ENCODE measurements at places on chromosomes 3 and 15.

- no peak for DNase-seq
These were observed 1.4 kb upstream of the NDUFAF3 start for GRCh38 chr3:49020330-49021212.

DNA sequence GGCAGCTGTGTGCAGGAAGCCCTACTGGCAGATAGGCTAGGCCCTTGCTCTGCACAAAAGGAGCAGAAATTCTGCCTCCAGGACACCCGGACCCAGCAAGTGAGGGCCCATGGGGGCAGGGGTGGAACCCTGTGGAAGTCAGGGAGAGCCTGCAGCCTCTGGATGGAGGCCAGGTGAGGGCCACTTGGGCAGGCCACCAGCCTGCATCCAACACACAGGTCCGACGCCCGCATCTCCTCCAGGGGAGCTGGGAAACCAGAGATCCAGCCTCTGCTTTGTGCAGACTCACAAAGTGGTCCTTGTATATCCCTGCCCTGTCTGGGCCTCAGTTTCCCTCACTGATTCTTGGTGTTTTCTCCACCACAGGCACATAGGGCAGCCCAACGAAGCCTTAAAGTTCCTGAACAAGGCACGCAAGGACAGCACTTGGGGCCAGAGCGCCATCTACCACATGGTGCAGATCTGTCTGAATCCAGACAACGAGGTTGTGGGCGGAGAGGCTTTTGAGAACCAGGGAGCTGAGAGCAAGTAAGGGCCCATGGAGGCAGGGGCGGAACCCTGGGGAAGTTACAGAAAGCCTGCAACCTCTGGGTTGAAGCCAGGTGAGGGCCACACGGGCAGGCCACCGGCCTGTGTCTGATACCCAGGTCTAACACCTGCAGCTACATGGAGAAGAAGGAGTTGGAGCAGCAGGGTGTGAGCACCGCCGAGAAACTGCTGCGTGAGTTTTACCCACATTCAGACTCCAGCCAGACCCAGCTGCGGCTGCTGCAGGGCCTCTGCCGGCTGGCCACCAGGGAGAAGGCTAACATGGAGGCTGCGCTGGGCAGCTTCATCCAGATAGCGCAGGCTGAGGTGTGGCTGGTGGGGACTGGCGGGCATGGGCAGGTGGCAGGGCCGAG lies 16.6 kb downstream of the CSRNP1 start:
- no peak for DNase-seq

- no peak for DNase-seq
These were observed 182.0 kb downstream of the STT3B start for GRCh38 chr3:31714495-31715280.

GRCh38 chr3:58404396-58404795 lies 29.2 kb downstream of the PDHB start:
- DNase-seq = no peak

GRCh38 chr3:28547677-28548076 lies 199.1 kb upstream of the AZI2 start:
- DNase-seq = no peak

DNA sequence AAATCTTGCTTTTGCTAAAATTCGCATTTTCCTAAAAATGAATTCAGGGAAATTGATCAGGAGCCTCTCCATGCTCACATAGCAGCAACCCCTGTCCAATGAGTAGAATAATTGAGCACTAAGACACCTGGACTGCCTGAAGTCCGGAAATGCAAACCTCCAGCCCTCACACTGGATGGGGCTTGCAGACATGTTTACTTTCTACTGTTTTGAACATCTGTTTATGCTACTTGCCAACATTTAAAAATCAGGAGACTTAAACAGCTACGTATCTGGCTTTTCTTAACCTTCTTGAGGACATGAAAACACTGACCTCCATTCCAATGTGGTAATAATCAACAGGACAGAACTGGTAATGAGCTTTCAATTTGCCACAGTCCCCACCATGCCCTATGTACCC lies 184.4 kb downstream of the SHOX2 start:
- peak; percentile 76 for DNase-seq

GRCh38 chr3:51675201-51675611 lies 4.2 kb downstream of the TEX264 start:
- DNase-seq = no peak

DNA sequence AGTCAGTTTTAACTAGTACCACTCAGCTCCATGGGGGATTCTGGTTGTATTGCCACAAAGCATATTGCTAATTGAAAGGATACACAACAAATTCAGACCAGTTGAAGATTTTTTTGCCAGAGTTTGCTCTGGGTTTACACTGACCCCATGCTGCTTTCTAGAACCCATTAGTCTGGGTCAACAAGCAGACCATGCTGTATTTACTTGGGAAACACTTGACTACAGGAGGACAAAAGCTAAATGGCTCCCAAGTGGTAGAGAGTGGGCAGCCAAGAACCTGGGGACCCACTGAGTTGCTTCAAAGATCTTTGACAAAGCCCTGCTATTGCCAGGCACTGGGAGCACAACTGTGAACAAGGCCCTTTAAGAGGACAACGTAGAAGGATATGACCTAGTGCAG lies 86.8 kb upstream of the PSMD6 start:
- DNase-seq = no peak

DNA sequence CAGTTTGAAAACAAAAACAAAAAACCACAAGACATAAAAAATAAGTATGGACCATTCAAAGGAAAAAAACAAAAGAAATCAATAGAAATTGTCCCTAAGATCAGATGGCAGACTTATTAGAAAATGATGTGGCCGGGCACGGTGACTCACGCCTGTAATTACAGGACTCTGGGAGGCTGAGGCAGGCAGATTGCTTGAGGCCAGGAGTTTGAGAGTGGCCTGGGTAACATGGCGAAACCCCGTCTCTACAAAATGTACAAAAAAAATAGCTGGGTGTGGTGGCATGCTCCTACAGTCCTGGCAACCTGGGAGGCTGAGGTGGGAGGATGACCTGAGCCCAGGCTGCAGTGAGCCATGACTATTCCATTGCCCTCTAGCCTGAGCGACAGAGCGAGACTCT lies 16.6 kb downstream of the SPCS1 start:
- DNase-seq = no peak

DNA sequence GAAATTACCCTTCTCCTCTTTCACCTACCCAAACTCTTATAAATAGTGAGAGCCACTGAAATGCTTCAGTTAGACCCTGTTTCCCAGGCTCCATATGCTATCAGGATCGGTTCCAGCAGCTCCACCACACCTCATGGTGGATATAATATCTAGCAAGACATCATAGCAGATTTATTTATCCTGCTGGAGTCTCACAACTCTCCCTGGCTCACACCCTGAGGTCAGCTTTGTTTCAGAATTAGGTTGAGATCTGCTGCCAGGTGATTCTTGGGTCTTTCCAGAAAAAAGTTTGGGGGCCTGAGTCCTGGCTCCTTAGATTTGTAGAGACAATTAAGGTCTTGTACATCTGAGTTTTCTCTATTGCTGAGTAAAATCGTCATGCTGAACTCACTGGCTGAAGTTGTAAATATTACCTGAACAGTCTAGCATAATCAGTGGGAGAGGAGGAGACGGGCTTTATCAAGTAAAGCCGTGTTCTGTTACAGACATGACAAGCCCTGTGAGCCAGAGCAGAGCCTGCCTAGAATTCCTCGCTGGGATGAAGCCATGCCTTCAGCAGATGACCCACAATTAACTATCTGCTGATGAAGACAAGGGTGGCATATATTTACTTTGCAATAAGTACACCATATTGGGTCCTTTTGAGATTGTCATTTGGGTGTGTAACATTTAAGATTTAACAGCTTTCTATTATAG lies 131.6 kb downstream of the STAC start:
- DNase-seq = no peak

DNA sequence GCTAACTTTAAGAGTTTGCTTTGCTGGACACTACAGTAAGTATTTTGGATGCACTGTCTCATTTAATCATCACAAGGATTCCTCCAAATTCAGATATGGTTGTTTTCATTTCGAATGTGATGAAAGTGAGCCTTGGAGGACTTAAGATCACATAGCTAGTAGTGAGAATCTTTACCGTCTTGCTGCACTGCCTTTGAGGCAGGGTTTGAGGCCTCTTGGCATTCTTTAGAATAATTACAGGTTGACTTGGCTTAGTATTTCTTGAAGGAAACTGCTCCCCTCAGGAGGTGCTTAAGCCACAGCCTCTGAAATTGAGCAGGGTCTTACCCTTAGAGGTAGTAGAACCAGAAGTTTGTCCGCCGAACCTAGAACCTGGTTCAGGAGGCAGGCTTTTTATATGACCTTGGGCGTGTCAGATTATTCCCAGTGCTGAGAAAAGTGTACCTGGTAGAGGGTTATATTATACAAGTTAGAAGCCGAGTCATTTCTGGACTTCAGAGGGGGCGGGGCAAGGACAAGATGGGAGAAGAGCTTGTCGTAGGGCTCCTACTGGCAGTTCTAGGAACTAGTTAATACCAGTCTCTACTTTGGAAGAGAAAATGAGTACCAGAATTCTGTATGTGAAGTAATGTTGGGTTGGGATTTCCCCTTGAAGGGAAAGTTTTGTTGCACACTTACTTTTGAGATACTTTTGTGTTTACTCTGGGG lies 1.1 kb downstream of the TFG start:
- DNase-seq = no peak

DNA sequence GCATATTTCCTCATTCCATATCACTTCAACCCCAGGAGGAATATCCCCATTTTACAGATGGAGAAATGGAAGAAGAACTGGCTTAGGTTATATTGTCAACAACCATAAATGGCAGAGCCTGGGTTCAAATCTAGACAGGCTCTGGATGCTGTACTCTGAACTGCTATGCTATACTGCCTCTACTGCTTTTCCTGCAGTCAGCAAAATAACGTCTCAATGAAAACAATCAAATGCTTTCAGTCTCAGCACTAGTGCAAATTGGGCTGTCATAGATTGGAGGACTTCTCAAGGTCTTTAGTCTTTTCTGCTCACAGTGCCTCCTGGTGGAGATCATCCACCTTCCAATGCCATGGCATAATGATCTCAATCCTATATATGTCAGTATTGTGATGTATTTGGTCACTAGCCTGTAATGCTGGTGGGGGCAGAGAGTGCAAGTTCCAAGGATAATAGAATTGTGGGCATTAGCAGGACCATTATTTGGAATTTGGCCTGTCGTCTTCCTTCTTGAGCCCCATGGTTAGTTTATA lies 285.0 kb downstream of the CLSTN2 start:
- DNase-seq = no peak

GRCh38 chr3:111796566-111796965 lies 62.5 kb upstream of the PHLDB2 start:
- no peak for DNase-seq

- DNase-seq = no peak
These were observed 16.3 kb downstream of the BCL2A1 start for GRCh38 chr15:79954661-79955060.

GRCh38 chr15:81478354-81478753 lies 104.3 kb upstream of the TMC3 start:
- no peak for DNase-seq

- no peak for DNase-seq
These were observed 556 bp downstream of the PEX5L start for GRCh38 chr3:180036092-180036670.

DNA sequence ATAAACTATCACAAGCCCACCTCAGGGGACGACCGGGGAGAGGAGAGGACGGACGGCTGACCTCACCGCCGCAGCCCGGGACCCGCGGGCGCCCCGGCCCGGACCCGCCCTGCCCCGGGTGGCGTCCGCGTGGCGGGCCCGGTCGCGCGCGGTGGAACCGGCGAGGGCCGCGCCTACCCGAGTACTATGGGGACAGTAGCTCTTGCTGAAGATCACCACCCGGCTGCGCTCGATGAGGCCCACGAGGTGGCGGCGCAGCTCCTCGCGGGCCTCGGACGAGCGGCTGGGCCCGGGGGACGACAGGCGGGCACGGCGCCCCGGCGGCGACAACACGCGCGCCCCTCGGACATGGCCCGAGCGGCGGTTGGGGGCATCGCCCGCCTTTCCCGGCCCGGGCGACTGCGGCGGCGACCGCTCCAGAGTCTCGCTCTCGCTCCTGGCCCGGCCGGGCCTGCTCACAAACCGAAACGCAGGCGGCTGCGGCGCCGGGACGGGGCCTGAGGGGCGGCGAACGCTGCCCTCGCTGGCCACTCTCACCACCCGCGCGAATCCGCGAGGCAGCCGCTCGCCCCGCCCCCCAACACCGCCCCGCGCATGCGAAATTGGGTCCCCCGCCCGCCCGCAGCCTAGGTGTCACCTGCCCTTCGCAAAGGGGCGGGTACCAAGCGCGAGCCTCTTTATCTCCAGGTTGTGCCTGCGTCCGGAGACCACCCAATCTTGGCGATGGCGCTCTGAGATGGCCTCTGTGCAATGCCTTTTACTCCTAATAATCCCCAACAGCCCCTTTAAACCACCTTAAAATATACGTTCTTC lies at the start of gene TXNRD3:
TSS of gene TXNRD3 (minus strand) at position 554 of the 813 bp plus-strand sequence.
- peak; percentile 53 for DNase-seq

DNA sequence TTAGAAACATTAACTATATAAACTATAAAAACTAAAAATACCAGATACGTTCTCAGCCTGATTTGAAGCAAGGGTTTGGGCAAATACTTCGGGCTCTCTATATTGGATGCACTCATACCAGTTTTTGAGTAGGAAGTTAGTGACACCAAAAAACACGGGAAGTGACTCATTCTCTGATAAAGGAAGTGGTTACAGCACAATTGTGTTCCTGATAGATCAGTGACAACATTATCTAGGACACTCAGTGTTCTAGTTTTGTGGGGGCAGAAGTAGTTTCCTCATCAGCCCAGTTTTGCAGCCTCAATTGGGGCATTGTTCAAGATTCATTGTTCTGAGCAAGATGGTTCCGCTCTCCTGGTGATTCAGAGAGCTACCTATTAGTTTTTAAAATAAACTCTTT lies 469.6 kb upstream of the DPPA4 start:
- no peak for DNase-seq

- no peak for DNase-seq
These were observed 31.2 kb upstream of the RIOX2 start for GRCh38 chr3:98003306-98003969.

GRCh38 chr15:38624244-38625205 lies 59.9 kb upstream of the RASGRP1 start:
- DNase-seq = no peak

- DNase-seq = no peak
These were observed 27.6 kb downstream of the MAPKAPK3 start for GRCh38 chr3:50644561-50644960.

GRCh38 chr15:72866866-72867616 lies 83.5 kb upstream of the ADPGK start:
- DNase-seq = no peak

Measured in DMS 273 treated with DMSO at 0.1 percent for 48 hours (cell line).